ENCODE measurements at places on chromosomes 4 and X.

DNA sequence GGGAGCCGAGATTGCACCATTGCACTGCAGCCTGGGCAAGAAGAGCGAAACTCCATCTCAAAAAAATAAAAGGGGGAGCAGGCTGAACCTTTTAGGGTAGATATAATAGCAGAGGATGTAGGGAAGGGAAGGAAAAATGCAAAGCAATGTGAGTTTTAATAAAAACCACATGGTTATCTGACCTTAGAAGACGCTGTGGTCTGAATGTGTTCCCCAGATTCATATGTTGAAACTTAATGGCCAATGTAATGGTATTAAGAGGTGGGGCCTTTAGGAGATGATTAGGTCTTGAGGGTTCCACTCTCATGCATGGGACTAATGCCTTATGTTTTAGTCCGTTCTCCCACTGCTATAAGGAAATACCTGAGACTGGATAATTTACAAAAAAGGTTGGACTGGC is 114.1 kb upstream of the STX18 start:
- DNase-seq = no peak

GRCh38 chr4:6946497-6946896 is 36.9 kb downstream of the TBC1D14 start:
- no peak for DNase-seq

DNA sequence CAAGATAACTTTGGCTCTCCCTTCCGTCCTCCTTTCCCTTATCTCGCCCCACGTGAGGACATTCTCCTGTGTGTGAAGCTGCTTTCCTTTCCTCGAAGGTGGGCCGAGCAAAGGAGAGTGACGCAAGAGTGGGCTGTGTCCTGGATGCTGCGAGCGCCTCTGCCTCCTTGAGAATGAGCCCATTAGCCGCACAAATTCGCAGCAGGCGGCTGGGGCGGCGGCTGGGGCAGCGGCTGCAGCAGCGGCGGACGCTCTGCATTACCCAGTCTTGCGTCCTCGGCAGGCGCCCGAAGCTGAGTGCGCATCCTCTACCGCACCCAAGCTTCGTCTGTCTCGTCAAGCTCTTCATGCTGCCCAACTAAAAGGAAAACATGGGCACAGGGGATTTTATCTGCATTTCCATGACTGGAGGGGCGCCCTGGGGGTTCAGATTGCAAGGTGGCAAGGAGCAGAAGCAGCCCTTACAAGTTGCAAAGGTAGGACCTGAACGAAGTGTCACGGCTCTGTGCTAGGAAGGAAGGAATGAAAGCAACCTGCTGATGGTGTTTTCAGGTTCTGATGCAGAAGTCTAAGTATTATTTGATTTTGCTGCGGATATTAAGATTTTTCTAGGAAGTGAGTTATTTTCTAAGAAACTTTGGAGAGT is at the start of gene SYNPO2:
TSS of gene SYNPO2 (plus strand) at position 189 of the 646 bp plus-strand sequence. CDS start at position 372, 183 bp downstream.
- peak; percentile 28 for DNase-seq

DNA sequence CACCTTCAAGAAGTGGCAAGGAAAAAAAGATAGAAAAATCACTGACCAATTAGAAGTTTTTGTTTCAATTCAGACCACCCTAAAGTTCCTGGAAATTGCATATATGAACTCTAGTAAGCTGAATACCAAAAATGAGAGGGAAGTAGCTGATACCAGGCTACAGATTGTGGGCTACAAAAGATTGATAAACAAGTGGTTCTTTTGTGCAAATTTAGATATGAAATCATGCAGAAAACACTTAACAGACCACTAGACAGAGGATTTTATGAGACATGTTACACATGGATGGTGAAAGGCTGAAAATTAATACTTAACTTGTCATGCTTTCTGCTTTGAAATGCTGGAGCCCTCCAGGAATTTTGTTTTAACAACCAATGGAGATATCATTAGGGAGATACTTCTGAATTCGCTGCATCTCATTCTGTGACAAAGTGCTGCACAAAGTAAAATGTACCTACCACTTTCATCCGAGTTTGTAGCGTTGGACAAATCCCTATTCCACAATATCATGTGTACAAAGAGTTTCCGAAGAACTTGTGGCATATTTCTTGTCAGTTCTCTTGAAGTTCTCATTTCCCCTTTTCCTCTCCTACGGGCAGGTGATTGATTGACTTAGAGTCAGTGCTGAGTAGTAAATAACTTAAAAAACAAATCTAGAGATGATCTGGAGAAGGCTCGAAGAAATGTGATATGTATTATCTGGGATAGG is 235.0 kb downstream of the PALLD start:
- DNase-seq = no peak

DNA sequence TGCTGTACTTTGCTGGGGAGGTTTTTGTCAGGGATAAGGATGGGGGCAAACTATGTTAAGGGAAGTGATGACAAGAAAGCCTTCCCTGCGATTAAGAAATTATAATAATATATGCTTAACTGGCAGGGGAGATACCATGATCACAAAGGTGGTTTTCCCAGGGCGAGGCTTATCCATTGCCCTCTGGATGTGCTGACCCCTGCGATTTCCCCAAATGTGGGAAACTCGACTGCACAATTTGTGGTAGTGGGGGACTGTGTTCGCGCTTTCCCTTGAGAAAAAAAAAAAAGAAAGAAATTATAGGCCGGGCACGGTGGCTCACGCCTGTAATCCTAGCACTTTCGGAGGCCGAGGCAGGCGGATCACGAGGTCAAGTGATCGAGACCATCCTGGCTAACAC is 24.5 kb downstream of the SLC25A43 start:
- no peak for DNase-seq

GRCh38 chr4:6695660-6696610 is 2.3 kb downstream of the S100P start:
- no peak for DNase-seq

GRCh38 chrX:12034741-12035140 is 103.5 kb upstream of the FRMPD4 start:
- no peak for DNase-seq

GRCh38 chr4:82358847-82359246 is 14.9 kb downstream of the HNRNPD start:
- no peak for DNase-seq

- DNase-seq = no peak
Measured at GRCh38 chrX:119089619-119090018, 16.8 kb downstream of the CT47C1 start.

DNA sequence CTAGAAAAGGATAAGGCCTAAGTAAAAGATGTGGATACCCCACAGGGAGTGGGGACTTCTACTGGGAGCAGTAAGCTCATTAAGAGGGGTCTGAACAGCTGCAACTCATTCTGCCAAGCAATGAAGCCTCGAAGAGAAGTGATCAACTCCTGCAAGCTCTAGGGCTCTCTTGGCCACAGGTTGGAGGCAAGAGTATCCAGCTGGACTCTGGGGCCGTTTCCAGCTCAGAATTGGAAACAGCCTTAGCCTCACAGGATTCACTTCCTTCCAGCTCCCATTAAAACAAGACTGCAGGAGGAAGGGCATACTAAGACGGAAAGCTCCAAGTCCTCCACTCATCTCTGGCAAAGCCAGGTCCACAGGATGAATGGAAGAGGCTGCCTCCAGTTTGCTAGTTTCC is 126.3 kb downstream of the ATG4A start:
- no peak for DNase-seq

GRCh38 chr4:75514131-75514948 is at the start of the genes RCHY1 and THAP6:
Gene RCHY1 (minus strand): TSS chr4:75514403. CDS start chr4:75514286, 117 bp downstream.
Gene THAP6 (plus strand): TSS chr4:75514473. CDS start chr4:75515453, 980 bp downstream.
- DNase-seq = peak; percentile 41

DNA sequence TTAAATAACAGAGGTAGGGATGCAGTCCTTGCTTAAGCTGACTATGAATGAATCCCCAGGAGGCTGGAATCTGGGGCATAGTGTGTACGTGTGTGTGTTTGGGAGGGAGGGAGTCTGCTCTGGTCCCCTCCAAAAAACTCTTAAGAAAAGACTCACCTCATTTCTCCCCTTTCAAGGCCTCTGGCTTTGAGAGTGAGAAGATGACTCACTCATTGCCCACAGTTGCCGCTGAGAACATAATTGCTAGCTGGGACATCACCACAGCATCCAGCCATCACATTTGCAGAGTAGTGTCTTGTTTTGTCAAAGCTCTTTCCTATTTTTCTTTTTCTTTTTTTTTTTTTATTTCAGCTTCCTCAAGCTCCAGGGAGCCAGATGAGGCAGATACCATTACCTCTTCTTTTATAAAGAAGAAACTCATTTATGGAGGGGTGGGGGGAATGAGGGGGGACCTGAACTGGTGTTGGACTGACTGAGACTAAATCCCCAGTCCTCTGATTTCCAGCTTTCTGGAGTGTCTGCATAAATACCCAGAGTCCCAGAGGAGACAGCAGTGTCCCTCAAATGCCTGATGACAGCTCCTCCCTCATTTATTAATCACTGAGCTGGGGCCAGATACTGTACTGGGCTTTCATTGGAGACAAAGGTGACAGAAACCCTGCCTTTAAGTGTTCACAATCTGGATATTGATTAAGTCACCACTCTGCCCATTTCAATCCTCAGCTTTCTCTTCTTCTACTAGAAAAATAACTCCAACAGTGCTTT is 61.9 kb upstream of the LAS1L start:
- DNase-seq = no peak

- no peak for DNase-seq
Measured at GRCh38 chrX:13051529-13052172, 7.2 kb upstream of the FAM9C start.

DNA sequence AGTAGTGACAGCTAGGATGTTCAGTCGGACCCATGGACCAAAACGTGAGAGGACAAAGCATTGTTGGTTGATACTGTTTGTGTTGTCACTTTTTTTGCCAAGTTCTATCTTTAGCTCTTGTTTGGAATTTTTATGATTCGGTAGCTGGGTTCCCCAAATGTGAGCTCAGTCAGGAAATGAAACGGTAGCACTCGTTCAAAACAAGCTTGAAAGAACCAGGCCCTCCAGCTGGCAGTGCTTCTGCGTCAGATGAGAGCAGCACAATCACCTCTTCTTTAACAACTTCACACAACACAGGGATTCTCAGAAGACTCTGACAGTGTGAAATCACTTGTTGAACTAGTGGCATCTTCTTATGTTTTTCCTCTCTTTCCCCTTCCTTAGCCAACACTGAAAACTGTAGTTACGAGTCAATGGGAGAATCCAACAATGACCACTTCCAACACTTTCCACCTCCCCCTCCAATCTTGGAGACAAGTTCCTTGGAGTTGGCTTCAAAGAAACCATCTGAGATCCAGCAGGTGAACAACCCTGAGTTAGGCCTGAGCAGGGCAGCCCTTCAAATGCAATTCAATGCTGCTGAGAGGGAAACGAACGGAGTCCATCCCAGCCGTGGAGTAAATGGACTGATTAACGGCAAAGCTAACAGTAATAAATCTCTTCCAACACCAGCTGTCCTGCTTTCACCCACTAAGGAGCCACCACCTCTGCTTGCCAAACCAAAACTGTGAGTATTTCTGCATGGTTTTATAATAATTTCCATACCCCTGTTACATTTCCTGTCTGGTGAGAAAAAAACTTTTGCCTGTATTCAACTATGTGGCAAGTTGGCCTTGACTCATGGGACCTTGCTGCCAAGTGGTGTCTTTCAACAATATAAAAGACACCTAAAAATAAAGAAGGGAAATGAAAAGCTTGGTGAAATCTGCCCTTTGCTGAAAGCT is 214.6 kb downstream of the PALLD start:
- no peak for DNase-seq

DNA sequence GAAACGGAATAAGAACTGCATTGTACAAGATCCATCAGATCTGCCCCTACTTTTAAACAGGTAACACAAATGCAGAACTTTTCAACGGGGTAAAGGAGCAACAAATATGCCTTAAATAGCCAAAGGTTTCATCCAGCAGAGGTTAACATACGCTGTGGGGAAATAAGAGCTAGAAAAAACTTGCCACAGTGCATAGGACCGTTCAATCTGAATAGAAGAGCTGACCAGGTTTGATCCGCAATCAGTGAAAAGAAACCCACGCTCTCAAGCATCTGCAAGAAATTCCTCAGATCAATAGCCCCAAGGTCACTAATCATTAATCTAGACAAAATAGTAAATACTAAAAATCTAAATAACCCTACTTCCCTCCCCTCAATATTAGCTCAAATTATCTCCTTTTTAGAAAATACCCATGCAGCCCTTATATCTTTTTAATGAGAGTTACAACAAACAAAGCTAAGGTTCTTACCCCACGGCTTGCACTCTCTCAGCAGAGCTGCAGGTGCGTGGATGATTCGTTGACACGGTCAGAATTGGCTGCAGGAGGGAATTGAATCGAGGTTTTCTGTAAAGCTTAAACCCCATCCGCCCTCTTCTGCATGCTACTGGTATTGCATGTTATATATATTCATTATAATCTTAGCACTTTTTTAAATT is at the start of gene TLR10:
TSS of gene TLR10 (minus strand) at position 539 of the 657 bp plus-strand sequence. CDS start 7,400 bp downstream, outside the sequence.
- no peak for DNase-seq

GRCh38 chr4:86909546-86910295 is 17.5 kb upstream of the C4orf36 start:
- DNase-seq = no peak

GRCh38 chr4:152334931-152335330 is 201.0 kb downstream of the FBXW7 start:
- DNase-seq = no peak

Measured in H54 (cell line).